ENCODE measurements at places on chromosomes 7 and 10.

DNA sequence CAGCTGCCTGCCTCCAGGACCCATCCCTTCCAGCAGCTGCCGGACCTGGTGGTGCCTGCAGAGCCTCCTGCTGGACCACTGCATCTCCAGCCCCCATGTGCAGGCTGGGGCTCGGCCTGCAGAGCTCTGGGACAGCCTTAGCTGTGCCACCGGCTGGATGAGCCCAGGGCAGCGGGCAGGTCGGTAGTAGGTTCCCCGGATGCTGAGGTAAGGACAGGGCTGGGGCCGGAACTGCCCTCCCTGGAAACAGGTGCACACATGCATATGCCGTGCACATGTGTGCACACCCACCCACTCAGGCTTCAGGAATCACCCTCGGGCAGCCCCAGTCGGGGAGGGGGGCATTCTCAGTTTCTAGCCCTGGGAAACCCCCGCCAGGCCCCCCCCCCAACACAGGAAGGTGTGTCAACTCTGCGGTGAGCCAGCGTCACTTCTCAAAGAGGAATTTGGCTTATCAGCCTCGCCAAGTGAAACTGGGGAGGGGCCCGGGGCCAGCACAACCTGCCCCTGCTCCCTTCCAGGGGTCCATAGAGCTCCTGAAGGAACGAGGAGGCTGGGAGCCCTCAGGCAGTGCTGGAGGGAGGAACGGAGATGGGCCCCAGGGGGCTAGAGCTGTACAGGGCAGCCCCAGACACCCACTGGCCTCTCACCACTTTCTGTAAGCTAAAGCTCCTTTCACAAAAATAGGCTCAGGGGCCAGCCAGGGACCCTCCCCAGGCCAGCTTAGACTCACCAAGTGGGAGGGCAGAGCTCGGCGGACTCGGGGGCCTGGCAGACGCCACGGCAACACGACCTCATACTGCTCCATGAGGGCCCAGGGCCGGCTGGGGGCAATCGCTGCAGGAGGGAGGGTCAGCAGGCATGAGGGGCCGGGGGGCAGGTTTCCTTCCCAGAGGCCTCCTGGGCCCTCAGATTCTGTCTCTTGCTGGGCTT is 1.7 kb downstream of the ADAM8 start:
- no peak for DNase-seq

- no peak for DNase-seq
Observed at GRCh38 chr10:60960913-60961312, 16.9 kb upstream of the RHOBTB1 start.

GRCh38 chr7:101450064-101450463 is 87.4 kb downstream of the COL26A1 start:
- DNase-seq: no peak

- DNase-seq: peak; percentile 94
Observed at GRCh38 chr10:69629897-69630650, at the start of gene FAM241B. FAM241B (plus strand) TSS chr10:69630247; CDS start chr10:69631744, 1,497 bp downstream.

DNA sequence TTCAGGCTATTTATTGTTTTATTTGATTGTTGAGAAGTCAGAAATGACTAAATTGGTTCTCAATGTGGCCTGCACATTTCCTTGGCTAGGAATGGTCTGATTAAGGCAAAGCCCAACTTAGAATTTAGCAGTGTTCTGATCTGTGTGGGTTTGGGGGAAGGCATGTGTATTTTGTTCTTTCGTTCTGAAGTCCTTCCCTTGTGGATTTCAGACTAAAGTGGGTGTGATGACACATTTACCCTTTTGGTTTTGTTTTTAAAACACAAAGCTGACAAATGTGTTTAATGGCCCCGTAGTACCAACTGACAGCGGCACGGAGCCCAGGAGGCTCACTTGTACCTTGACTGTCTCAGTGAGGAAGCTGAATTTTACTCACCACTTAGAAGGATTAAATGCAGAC is 452.3 kb upstream of the GALNT17 start:
- no peak for DNase-seq

- no peak for DNase-seq
Observed at GRCh38 chr10:82674036-82674435, 799.0 kb downstream of the NRG3 start.

DNA sequence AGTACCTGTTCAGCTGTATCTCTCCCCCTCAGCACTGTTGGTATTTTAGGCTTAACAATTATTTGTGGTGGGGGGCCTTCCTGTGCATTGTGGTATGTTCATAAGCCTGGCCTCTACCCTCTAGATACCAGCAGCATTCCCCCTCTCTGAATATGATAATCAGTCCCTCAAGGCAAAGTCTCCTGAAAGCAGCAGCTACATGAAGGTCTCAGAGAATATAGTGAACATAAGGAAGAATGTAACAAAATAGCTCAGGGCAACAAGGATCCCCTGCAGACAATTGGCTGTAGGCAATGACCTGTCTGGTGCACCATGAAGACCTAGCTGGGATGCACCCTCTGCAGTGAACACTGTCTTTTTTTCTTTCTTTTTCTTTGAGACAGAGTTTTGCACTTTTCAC is 86.4 kb downstream of the CTBP2 start:
- no peak for DNase-seq

GRCh38 chr10:79022565-79023230 is 46.1 kb upstream of the ZMIZ1 start:
- peak; percentile 63 for DNase-seq

GRCh38 chr10:17227367-17228090 is 512 bp upstream of the VIM start:
- DNase-seq: no peak

DNA sequence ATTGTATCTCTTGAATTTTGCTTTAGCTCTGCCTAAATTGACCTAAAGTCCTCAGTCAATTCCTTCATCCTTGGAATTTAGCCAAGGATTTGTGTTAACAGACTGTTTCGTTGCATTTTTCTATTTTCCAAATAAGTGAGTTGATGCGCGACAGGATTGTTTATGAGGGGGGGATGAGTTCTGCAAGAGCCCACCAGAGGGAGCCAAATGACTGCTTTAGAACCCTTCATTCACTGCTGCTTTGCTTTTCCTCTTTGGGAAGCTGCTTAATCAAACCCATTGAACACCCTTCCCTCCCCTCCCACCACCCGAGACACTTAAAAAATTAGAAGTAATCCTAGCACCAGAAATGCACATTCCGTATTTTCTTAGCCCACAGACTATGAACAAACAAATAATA is 33.7 kb upstream of the PTF1A start:
- DNase-seq: peak; percentile 43

- no peak for DNase-seq
Observed at GRCh38 chr10:9012312-9012711, 957.8 kb downstream of the GATA3 start.

DNA sequence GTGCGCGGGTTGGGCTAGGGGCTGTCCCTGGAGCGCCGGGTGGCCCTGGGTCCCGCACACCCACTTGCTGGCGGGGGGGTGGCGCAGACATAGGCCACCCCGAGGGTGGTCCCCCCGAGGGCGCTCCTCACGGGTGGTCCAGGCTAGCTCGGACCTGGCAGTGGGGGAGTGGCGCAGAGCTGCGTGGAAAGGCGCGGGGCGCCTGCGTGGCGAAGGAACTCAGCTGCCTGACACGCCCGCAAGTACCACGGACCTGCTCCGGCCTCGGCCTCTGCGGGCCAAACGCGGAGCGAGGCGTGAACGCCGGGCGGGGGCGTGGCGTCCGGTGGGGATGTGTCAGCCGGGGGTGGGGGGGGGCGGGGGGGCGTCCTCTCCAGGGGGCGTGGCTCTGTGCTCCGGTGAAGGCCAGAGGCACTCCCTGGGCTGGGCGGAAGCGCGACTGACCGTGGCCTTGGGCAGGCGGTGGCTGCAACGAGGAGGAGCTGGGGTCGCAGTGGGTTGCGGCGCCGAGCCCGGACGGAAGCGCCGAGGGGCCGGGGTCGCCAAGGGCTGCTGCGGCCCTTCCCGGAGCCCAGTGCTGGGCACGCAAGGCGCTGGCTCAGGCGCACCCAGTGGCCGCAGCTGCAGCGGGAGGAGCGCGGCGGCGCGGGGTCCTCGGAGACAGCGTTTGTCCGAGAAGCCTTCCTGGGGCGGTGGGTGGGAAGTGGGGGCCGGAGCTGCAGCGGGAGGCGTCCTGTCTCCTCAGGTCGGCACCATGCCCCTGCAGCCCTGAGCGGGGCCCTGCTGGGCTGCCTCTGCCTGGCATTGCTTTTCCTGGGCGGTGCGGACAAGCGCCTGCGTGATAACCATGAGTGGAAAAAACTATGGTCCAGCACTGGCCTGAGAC is 58.9 kb upstream of the NUPR2 start:
- no peak for DNase-seq

DNA sequence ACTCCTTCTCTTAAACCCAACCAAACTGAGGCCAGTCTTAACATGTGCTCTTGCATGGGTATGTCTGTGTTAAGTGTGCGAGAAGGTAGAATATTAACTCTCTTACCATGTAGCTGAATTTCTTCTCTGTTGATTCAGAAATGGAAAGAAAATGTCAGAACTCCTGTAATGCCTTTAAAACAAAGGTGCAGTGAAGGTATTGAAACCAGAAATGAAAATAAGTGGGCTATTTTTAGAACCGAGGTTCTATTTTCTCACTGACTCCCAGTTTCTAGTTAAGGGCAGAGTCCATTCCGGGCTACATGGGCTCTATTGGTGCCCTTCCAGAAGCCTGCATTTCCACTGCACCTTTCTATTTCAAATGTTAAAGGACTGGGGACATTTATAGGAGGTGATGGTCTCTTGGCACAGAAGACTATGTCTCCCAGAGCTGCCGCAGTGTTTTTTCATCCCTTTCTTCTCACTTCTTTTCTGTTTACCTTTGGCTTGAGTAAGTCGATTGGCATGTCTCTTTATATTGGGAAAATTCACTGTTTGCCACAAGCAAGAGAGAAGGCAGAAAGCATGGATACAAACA is 174.9 kb downstream of the LRMDA start:
- DNase-seq: no peak

DNA sequence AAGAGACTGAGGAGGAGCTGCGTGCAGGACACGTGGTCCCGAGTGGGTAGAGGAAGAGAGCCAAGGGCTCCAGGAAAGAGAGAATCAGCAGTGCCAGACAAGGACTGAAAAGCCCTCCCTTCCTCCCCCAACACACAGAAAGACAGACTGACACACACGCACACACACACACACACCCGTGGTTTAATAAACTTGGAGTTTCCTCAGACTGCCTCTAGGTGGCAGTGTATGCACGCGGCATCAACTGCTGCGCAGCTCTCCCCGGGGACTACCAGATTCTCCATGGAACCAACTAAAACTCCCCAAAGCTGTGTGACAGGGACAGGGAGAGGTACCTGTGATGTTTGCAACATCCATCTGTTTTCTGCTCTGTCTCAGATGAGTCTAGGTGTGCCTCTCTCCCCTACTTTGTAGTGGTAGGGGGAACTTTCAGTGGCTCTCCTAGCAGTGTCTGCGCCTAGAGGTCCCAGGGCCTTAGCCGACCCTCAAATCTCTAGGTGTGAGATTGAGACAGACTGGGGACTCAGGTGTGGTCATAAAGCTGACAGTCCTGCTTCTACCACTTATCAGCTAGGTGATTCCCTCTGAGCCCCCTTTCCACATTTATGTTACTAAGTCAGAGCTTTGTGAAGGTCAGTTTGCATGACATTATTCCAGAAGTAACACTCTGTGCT is 9.3 kb upstream of the TSPAN14 start:
- peak; percentile 86 for DNase-seq

GRCh38 chr10:43605850-43606322 is 352 bp upstream of the ZNF485 start:
- no peak for DNase-seq

- DNase-seq: no peak
Observed at GRCh38 chr10:77511498-77512218, 126.0 kb downstream of the KCNMA1 start.

GRCh38 chr10:133174689-133175263 is 14.8 kb downstream of the KNDC1 start:
- no peak for DNase-seq

DNA sequence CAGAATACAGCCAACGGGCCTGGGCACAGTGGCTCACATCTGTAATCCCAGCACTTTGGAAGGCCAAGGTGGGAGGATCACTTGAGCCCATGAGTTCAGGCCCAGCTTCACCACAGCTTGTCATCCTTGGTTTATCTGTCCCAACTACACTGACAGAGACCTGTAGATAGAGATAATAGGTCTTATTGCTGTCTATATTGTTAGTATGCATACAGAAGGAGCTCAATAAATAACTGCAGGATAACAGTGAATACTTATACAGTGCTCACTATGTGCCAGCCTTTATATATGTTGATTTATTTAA is 1.3 kb downstream of the CNPY4 start:
- DNase-seq: no peak

- no peak for DNase-seq
Observed at GRCh38 chr7:137981175-137981574, 20.7 kb downstream of the CREB3L2 start.

DNA sequence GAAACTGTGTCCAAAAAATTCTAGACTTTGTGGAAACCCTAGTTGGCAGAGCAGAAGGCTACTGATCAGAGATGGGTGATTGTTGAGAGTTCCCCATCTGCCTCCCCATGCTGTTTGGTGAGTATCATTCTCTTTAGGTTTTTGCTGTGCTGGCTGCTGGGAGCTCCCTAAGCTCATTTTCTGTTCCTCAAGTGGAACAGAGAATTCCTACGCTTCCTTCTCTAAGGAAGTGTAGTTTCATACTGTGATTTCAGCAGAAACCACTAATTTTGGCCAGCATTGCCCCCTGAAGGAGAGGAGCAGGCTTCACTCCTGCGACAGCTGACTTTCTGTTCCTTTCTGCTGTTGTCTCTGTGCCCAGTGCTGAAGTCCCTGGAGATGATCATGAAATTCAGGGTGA is 355.3 kb upstream of the NPVF start:
- DNase-seq: no peak

GRCh38 chr7:2761801-2762497 is 73.9 kb downstream of the AMZ1 start:
- DNase-seq: no peak

GRCh38 chr10:97226398-97226797 is 40.6 kb upstream of the SLIT1 start:
- DNase-seq: no peak

- DNase-seq: no peak
Observed at GRCh38 chr7:24366876-24367275, 82.9 kb downstream of the NPY start.

GRCh38 chr7:46571996-46572395 is 650.9 kb upstream of the IGFBP3 start:
- DNase-seq: no peak

- peak; percentile 94 for DNase-seq
Observed at GRCh38 chr7:36034020-36034419, 119.0 kb upstream of the EEPD1 start.

GRCh38 chr10:123471811-123472210 is 194.3 kb upstream of the GPR26 start:
- no peak for DNase-seq
